ENCODE measurements at places on chromosomes 3 and 15.

- no peak for DNase-seq
These were observed 95.5 kb downstream of the CCNL1 start for GRCh38 chr3:157064402-157064801.

DNA sequence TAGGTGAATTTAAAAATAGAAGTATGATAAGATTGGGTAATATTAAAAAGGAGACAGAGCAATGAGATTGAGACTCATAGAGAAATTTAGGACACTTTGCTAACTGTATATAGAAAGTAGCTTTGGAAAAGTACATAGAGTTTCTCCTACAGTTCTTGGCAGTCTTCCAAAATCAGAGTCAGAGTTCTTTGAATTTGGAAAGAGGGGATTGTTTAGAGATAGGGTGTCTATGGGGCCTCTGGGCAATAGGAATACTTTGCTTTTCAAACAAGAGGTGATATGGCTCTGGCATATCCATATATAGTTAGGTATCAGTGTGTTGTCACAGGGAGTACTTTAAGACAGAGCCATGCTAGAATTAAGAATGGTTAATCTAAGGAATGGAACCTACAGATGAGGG lies 477.1 kb upstream of the KCNMB2 start:
- no peak for DNase-seq

- DNase-seq, result no peak
These were observed 20.5 kb downstream of the CCR9 start for GRCh38 chr3:45906681-45907407.

- DNase-seq, result no peak
These were observed 3.7 kb downstream of the UBR1 start for GRCh38 chr15:43102187-43102586.

Data from SW480 (cell line).